BE2C (cell line): ENCODE measurements at places on chromosomes 7 and 10.
A peak's percentile ranks its signal among the peaks of the same experiment; 100 is the strongest.

GRCh38 chr10:51846856-51847506, 147.6 kb upstream of the CSTF2T start:
- no peak for DNase-seq

DNA sequence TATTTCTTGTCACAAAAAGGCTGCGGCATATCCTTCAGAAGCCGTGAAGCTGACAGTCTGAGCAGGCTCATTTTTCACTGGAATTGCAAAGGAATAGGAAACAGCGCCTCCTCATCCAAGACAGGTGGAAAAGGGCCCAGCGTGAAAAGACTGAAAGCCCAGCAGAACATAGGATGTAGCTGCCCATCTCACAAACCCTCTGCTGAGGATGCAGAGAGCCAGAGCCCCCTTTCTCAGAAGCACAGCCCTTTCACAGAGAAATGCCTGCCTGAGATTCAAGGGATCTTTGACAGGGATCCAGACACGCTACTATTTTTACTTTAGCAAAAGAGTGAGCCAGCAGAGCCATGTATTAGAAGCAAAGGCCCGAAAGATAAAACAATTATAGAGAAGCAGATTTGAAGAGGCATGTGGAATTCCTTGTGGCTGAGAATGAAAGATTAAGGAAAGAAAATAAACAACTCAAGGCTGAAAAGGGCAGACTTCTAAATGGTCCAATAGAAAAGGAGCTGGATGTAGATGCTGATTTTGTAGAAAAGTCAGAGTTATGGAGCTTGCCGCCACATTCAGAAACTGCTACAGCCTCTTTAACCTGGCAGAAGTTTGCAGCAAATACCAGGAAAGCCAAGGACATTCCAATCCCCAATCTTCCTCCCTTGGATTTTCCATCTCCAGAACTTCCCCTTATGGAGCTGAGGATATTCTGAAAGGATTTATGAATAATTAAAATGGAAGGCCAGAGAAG, 36.9 kb downstream of the GDI2 start:
- DNase-seq: no peak

DNA sequence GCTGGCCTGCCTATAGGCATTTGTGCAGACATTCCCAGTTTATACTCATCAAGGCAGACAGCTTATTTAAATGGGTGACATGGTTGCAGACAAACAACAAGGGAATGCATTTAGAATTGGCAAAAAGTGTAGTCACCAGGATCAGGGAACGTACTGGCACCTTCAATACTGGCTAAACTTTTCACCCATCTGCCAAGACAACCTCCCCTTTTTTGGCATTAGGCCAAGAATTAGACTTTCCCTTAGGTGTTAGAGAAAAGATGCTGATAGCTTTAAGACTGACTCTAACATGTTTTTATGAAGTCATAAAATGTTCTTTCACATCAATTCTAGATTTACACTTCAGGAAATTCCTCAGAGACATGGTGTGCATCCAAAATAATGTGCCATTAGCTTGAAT, 365.9 kb downstream of the PHTF2 start:
- no peak for DNase-seq

DNA sequence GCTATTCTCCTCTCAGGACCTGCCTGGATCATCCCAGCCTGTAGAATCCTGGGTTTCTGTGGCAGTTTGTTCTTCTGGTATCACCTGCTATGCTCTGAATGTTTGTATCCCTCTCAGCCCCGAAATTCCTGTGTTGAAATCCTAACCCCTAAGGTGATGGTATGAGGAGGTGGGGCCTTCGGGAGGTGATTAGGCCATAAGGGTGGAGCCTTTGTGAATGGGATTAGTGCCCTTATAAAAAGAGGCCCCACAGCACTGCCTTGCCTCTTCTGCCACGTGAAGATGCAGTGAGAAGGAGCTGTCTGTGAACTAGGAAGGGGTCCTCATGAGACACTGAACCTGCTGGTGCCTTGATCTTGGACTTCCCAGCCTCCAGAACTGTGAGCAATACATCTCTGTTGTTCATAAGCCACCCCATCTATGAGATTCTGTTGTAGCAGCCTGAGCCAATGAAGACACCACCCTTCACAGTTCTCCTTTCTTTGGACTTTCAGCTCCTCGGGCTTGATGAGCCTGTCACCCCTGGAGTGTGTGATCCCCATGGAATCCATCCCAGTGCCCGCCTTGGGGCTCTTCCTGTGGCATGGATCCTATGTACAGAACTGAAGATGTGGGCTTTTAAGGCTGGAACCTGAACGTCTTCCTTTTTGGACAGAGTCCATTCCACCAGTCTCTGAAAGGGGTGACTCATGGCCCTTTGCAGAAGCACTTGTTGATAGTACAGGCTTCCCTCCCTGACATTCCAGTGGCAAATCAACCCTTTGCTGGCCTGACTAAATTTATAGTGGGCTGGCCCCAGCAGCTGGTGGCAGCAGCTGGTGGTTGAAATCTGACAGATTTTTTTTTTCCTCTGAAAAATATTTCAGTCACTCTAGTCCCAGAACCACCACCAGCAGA, 138.0 kb downstream of the TACC2 start:
- no peak for DNase-seq

GRCh38 chr10:13180788-13181187, 19.4 kb downstream of the MCM10 start:
- DNase-seq: no peak

GRCh38 chr7:91080351-91080750, 183.9 kb upstream of the FZD1 start:
- DNase-seq: no peak

GRCh38 chr7:90660819-90661218, 64.7 kb downstream of the CDK14 start:
- no peak for DNase-seq

DNA sequence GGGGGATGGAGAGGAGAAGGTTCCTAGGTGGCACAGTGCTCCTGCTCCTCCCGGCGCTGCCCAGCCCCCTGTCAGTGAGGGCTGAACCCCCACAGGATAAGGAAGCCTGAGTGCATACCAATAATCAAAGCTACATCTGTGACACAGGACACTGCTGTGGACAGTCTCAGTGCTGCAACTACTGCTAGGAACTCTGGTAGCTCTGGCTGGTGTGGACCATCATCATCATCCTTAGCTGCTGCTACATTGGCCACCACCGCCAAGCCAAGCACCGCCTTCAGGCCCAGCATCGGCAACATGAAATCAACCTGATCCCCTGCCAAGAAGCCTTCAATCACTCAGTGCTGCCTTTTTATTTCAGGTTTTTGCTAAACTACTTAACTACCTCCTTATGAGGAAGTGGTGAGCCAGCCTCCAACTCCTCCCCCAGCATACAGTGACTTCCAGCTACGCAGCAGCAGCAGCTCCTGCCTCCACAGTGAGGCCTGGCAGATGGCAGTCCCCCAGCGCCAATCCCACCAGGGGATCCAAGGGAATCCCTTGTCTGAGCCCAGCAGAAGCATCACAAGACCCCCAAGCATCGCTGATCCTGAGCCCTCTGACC, 32.1 kb upstream of the SLC26A4 start:
- DNase-seq: no peak

DNA sequence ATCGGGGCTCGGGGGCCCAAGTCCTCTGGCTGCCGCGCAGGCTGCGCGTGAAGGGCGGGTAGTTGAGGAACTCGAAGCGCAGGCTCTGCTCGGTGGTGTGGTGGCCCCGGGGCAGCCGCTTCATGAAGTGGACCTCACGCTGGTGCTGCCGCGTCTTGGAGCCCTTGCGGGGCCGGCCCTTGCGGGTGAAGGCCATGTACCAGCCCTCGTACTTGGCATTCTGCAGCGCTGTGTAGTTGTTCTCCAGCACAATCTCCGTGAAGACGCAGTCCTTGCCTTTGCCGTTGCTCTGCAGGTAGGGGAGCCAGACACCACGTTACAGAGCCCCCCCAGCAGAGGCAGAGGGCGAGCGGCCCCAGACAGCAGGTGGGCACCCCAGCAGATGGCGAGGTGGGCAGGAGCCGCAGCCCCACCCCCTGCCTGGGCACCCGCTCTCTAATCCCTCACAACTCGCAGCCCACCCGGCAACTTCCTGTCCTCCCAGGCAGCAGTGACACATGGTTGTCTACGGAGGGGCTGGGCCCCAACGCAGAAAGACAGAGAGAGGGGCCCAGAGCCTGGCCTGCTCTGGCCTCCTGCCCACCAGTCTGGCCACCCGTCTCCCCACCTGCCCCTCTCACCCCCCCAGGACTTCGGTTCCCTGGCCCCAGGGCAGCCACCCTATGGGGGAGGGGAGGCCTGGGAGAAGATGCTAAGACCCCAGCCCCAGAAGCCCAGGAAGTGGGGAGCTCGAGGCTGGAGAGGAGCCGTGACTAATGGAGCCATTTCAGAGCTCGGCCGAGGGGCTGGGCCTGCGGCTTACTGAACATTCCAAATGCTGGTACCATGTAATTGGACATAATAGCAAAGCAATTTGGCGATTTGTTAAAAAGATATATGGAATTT, 5.3 kb downstream of the FGF8 start:
- DNase-seq: no peak

GRCh38 chr7:129225206-129225930, 538 bp downstream of the AHCYL2 start:
- DNase-seq: peak; percentile 50

DNA sequence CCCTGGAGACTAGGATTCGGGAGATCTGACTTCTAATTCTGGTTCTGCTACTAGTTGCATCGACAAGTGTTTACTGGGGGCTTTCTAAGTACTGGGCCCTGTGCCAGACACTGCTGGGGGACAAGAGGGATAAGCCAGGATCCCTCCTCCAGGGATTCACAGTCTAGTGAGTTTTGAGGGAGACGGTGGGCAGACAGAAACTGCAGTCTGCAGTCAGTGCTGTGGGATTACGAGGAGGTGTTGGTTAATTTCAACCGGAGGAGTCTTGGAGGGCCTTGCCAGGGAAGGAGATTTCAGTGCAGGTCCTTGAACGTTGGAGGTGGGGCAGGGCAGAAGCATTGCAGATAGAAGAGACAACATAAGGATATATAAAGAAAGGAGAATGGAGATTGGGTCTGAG, 3.5 kb upstream of the KCNH2 start:
- DNase-seq: no peak

DNA sequence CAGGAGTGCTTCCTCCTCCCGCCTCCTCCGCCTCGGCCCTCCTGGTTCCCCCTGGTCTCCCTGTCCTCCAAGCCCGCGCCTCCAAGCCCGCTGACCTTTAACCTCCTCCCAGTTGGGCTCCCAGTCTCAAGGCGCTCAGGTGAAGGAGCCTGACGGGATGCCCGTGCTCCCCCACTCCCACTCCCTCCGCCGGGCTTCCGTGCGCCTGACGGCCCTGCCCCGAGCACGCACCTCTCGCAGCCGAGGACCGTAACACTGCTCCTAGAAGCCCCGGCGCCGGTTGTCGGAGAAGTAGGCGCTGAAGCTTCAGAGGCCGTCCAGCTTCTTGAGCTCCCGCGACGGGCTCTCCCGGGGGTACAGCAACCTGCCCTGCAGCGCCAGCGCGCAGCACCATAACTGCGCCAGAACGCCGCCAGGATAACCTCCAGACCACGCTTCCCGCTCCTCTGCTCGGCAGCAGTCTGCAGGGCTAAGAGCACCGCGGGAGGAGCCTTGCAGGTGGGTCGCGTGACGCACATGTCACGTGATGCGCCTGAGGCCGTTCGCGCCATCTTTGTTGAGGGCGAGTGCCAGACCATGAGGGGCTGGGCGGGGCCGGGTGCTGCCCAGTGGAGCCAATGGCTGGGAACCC, 71.0 kb upstream of the ZNF479 start:
- DNase-seq: no peak

DNA sequence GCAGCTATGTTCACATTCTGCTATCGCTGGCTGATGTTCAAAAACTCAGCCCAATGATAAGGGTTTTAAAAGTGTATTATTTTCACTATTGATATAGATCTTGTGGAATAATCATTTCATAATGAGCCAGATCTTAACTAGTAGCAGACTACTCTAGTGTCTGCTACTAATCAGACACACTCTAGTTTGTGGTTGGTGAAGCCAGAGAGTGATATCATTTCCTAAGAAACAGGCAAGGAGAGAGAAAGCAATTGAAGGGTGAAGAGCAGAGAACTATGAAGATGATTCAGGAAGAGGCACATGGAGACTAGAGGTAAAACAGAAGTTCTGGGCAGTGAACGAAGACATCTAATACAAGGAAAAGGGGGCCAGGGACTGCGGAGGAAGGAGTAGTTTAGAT, 58.2 kb upstream of the BET1 start:
- DNase-seq: no peak

DNA sequence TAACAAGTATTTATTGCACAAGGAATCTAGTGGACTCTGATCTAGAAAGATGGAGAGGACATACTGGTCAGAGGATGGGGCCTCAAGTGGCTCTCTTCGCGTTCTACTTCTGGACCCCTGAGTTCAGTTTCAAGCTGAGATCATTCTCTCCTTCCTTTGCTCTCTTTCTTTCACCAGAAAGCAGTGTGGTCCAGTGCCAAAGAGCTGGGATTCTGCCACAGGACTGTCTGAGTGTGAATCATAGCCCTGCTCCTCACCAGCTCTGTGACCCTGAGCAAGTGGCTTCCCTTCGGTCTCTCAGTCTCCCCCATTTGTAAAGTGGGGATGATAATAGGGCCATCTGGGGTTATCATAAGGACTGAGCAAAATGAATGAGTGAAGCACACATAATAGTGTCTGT, 715.2 kb downstream of the SUGCT start:
- no peak for DNase-seq

GRCh38 chr7:155665957-155666287, 21.5 kb downstream of the RBM33 start:
- no peak for DNase-seq

DNA sequence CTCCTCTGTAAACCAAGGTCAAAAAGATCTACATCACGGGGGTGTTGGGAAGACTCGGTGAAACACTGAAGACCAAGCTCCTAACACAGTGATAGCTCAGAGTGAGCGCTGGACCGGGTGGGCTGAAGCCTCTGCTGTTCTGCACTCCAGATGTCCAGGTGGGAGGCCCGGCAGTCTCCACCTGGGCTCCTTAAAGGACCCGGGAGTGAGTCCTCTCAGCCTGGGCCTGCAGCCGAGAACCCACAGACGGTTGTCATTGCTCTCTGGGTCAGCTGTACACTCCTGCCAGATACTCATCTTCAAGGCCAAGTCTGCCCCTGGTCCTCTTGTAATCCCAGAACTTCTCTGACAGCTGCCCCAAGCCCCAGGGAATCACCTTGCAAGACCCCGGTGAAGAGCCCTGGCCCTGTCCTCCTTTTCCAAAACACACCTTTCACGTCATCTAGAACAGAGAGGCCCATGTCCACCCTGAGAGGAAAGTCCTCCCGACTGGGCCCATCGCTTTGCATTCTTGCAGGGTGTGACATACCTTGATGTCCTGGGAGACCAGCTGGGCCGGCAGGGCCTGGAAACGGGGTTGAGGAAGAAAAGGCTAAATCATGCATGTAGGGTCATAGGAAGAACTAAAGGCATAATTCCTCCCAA, 43.7 kb downstream of the COL17A1 start:
- no peak for DNase-seq

- DNase-seq: no peak
These were observed 92.9 kb downstream of the SRPK2 start for GRCh38 chr7:105295596-105296352.

DNA sequence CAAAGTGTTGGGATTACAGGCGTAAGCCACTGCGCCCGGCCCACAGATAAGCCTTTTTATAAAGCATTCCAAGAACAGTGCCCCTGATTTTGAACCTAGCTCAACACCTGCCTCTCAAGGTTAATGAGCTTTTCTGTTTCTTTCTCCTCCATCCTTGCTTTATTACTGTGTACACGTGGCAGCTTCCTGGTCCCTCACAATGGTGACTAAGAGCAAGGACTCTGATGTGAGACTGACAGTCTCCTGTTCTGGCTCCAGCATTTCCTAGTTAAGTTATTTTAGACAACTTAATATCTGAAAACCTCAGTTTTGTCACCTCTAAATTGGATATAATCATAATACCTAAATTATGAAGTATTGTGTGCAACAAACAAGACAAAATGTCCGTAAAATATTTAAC, 9.9 kb downstream of the HABP2 start:
- no peak for DNase-seq
